Stimulated activated CD8-positive, alpha-beta memory T cell treated with anti-CD3 and anti-CD28 coated beads, Interleukin-7, amount 100 ng/mL, for 1 hour (primary cell): ENCODE measurements at places on chromosomes 2 and 18.

DNA sequence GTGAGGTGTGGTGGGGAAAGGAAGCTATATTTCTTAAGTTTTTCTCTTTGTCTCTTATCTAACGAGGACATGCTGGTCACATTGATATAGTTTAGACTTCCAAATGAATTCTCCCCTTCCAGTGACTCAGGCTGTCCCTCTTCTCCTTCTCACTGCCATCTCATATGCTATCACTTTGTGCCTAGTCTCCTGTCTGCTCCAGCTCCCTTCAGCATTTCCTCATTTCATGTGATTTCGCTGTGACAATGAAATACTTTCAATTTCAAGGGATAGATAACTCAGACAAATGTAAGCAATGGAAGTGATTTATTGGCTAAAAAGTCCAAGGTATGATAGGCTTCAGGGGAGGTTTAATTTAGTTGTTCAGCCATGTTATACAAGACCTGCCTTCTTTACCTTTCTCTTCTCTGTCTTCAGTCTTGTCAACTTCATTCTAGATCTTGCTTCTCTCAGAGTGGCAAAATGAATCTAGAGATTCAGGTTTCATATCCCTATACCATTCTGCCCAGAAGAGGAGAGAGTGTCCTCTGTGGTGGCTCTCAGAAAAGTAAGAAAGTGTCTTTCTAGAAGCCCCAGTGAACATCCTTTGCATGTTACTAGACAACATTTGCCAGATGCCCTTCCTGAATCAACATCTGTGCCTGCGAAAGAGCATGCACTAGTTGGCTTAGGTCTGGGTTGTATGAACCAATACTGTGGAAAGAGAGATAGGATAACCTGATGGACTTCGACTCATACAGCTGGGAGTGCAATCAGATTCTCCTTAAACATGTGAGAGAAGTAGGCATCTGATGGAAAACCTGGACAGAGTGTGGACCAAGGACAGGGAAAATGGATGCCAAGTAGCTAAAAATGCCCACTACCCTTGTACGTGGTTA, 29.9 kb upstream of the GPR155 start:
- DNase-seq = no peak

GRCh38 chr2:190649798-190650390, 1.0 kb downstream of the NAB1 start:
- no peak for DNase-seq

GRCh38 chr2:17373041-17373440, 145.2 kb downstream of the RAD51AP2 start:
- no peak for DNase-seq

DNA sequence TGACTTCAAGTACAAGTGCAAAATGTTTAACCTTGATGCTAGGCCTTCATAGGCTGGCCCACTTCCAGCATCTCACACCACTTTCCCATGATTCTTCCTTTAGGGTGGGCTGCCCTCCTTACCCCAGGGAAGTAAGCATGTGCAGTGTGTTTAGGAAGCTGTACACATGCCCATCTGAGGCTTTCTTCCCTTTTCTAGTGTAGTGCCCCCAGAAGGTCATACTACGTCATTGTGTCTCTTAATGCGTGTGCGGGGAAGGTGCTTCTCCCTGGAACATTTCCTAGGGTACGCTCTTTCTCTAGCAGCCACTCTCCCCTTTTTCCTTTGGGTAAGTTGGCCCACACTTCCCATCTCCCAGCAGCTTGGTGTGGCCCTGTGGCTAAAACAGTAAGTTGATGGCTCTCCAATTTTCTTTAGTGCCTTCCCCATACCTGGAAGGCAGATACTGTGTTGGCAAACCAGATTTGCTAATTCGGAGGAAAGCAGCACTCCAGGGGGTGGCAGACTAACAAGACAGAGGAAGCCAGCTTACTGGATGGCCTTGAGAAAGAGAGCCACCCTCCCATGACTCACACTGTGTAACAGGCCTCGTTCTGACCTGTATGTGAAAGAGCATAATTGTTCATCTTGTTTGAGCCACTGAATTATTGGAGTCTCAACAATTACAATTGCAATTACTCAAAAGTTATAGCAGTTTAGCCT, 1.1 kb upstream of the SULT6B1 start:
- DNase-seq = no peak

GRCh38 chr2:19299032-19299431, 59.4 kb downstream of the OSR1 start:
- DNase-seq = no peak

DNA sequence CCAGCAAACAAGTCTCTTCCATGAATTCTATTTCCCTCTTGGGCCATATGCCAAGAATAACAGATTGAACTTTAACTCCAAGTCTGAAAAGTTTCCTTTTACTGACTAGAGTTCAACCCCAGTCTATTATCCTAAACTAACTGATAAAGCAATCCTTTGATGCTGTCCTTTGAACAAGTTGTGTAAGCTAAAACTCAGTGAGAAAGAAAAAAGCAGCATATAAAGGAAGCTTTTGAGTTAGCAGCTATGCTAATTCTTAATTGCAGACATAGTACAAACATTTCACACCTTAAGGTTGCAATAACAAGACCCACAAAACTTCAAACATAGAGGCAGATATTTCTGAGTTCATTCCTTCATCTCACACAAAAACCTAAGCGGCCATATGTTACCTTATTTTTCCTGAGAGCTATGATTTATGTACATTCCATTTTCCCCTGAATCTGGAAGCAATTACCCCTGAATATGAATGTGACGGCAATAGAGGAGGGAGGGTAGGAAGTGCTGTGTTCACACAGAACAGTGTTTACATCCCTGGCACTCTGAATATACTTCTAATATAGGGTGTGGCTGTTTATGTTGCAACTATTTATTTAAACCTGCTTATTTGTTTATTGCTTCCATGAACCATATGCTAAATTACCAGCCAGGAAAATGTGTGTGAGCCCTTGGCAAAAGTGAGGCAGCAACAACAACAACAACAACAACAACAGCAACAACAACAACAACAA, 180.6 kb downstream of the IRS1 start:
- DNase-seq = no peak
